ENCODE measurements at places on chromosomes 13 and 19. TPM values are rescaled to one million over a fixed set of nuclear protein-coding genes. Genes with fewer than 3 reads are reported as not detected.
A peak's percentile ranks its signal among the peaks of the same experiment; 100 is the strongest.

Gene PSG7
- not detected for total RNA-seq

Gene ZNF471
- total RNA-seq: 4.5 TPM

DNA sequence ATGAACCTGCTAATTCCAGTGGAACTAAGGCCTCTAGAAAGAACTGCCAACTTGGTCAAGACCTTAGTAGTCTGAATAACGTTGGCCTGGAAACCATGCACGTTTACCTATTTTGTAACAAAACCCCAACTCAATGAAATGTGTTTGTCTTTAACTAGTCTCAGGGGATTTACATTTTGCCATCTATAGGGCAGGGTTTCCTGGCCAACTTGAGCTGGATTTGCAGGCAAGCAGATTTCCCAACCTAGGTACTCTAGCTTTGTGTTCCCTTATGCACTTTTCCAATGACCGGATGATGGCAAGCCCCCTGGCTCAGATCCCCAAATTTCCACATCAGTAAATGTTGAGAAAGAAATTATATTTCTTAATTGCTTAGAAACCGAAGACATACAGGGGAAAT lies 114.5 kb downstream of the IRS2 start:
- DNase-seq: no peak

DNA sequence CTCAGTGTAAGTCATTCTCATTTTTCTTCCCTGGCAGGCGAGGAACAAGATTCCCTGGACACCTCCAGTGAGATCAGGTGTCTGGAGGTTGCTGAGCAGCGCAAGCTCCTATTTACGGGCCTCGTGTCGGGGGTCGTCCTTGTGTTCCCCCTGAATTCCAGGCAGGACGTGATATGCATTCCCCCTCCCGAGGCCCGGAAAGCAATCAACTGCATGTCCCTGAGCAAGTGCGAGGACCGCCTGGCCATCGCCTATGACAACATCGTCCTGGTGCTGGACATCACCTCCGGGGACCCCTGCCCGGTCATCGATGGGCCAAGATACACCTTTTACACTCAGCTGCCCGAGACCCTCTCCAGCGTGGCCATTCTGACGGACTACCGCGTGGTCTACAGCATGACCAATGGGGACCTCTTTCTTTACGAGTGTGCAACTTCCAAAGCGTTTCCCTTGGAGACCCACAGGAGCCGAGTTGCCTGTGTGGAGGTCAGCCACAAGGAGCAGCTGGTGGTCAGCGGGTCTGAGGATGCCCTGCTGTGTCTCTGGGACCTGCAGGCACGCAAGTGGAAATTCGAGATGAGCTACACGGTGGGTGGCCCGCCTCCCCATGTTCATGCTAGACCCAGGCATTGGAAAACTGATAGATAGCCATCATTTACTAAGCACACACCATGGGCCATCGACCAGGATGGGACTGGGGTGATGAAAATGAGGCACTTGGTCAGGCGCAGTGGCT lies 21.5 kb upstream of the SIN3B start:
- DNase-seq: no peak

GRCh38 chr13:114324334-114324733 lies 10.0 kb downstream of the CHAMP1 start:
- no peak for DNase-seq

GRCh38 chr13:113407103-113407530 lies 43.2 kb upstream of the GRTP1 start:
- no peak for DNase-seq

DNA sequence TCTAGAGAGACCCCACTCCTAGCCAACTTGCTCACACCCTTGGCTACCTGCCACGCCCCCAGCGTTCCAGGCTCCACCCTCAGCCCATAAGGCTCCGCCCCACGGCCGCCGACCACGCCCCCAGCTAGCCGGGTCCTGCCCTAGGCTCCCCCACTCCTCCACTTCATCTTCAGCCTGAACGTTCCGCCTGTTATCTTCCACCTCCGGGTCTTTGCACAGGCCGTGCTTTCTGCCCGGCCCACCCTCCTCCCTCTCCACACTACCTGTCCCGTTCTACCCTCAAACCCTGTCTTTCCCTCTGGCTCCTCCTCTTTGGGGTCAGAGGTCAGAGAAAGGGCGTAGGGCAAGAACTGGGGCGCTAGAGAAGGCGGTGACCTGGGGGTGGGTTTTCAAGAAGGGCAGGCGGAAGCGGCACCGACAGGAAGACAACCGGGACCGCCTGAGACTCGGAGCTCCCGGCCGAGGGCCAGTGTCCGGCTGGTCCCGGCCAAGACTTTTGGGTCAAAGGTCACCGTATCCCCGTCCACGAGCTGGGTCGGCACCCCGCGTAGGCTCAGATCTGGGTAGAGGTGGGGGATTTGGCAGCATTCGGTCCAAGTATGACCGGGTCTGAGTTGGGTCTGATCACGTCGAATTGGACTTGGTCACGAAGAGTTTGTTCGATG lies 2.2 kb downstream of the PDE4C start:
- DNase-seq: peak; percentile 84

Measured in right cardiac atrium (tissue), 5 donors.